ENCODE measurements at places on chromosomes 7 and 10. TPM values are rescaled to one million over a fixed set of nuclear protein-coding genes. Genes with fewer than 3 reads are reported as not detected.

The ASB15 gene
- total RNA-seq: not detected

The SEPTIN7 gene
- total RNA-seq: 124 TPM

The ACBD7 gene
- total RNA-seq: 0.37 TPM

The ACSM6 gene
- not detected for total RNA-seq

The GRB10 gene
- total RNA-seq: 37.8 TPM

The UTF1 gene
- not detected for total RNA-seq

The CNNM1 gene
- 0.59 TPM for total RNA-seq

The C10orf105 gene
- total RNA-seq: under 0.01 TPM

The PRKCQ gene
- total RNA-seq: not detected
